ENCODE measurements at places on chromosomes 5 and 9.

- DNase-seq, result no peak
These were observed 46.0 kb downstream of the TRIM32 start for GRCh38 chr9:116733010-116733641.

- DNase-seq, result no peak
These were observed 29.7 kb upstream of the PPP2CA start for GRCh38 chr5:134255418-134256150.

GRCh38 chr5:124641154-124641792 lies 105.2 kb downstream of the ZNF608 start:
- DNase-seq, result no peak

DNA sequence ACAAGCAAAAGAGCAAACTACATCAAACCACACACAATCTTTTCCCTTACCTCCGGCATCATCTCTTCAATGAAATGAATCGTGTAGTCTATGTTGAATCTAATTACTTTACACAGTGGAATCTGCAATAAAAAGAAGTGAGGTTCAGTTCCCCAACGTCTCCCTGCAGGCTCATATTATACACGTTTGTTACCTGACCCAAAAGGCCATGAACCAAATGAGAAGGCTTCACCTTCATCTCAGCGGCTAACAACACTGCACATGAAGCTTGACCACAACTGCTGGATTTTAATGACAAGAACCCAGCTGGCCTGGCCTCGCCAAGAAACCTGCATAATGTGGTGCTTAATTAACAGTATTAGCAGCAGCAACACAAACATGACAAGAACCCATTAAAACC lies 45.5 kb downstream of the DROSHA start:
- DNase-seq, result no peak

- no peak for DNase-seq
These were observed 178.8 kb upstream of the KLF9 start for GRCh38 chr9:70593241-70593640.

GRCh38 chr5:38013107-38013506 lies 173.3 kb upstream of the GDNF start:
- DNase-seq, result no peak

DNA sequence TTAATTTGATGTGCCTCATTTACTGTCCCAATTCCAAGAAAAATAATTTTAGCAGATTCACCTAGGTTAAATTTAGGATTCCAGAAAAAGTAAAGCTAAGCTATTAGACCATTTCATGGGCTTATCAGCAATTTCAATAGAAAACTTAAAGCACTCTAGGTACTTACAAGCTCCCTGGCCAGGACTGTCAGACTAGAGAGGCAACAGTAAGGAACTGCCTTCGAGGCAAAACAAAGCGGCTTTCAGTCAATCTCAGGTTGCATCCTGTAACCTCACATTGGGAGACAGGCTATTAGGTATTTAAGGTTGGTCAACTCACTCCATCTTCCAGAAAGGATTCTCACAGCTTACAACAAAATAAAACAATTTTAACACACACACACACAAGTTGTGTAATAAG lies 48.7 kb upstream of the FSD1L start:
- DNase-seq, result no peak

DNA sequence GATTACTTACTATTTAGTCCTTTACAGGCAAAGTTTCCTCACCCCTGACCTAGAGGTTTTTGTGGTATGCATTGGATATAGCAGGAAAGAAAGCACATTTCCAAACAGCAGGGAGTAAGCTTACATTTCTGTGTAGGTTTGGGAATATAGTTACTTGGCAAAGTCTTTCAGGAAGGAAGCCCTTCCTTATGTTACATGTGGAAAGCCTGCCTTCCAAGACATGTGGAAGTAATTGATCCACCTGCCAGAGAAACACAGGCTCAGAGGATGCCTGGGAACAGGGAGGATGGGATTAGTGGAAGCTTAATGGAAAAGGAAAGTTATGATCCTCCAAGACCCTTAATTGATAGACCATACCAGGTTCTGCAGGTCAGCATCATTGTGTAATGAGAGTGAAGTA lies 87.3 kb upstream of the PPP1R2B start:
- DNase-seq, result no peak

DNA sequence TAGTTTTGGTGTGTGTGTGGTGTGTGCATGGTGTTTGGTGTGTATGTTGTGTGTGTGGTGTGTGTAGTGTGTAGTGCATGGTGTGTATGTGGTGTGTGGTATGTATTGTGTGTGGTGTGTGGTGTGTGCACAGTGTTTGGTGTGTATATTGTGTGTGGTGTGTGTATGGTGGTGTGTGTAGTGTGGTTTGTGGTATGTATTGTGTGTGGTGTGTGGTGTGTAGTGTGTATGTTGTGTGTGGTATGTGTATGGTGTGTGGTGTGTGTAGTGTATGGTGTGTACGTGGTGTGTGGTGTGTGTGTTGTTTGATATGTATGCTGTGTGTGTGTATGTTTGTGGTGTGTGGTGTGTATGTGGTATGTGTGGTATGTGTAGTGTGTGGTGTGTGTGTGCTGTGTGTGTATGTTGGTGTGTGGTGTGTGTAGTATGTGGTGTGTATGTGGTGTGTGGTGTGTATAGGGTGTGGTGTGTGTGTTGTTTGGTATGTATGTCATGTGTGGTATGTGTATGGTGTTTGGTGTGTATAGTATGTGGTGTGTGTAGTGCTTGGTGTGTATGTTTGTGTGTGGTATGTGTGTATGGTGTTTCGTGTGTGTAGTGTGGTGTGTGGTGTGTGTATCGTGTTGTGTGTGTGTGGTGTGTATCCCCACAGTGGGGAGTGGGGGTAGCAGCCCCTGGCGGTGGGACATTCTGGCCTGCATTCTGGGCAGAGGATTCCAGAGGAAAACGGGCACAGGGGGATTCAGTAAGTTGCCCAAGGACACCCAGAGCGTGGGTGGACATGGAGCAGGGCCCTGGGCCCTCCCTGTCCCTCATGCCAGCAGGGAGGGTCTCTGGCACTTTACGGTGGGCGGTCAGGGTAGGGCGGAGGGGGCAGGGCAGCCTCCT lies 79.7 kb downstream of the HMCN2 start:
- no peak for DNase-seq

GRCh38 chr5:9325549-9325948 lies 220.3 kb downstream of the SEMA5A start:
- no peak for DNase-seq

GRCh38 chr9:20333991-20334390 lies 288.3 kb downstream of the MLLT3 start:
- no peak for DNase-seq

DNA sequence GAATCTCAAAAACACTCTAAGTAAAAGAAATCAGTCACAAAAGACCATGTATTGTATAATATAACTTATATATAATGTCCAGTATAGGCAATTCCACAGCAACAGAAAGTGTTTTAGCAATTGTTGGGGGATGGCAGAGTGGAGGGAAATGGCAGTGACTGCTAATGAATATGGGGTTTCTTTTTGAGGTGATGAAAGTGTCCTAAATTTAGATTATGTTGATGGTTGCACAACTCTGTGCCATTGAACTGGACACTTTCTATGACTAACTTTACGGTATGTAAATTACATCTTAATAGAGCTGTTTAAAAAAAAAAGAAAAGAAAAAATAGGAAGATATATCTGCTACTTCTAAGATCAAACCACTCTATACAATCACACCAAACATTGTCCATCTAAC lies 124.9 kb upstream of the ZNF462 start:
- DNase-seq, result no peak

- DNase-seq, result no peak
These were observed 17.2 kb downstream of the SMAD5 start for GRCh38 chr5:136149891-136150290.
